ENCODE measurements at places on chromosomes 2 and 18.

DNA sequence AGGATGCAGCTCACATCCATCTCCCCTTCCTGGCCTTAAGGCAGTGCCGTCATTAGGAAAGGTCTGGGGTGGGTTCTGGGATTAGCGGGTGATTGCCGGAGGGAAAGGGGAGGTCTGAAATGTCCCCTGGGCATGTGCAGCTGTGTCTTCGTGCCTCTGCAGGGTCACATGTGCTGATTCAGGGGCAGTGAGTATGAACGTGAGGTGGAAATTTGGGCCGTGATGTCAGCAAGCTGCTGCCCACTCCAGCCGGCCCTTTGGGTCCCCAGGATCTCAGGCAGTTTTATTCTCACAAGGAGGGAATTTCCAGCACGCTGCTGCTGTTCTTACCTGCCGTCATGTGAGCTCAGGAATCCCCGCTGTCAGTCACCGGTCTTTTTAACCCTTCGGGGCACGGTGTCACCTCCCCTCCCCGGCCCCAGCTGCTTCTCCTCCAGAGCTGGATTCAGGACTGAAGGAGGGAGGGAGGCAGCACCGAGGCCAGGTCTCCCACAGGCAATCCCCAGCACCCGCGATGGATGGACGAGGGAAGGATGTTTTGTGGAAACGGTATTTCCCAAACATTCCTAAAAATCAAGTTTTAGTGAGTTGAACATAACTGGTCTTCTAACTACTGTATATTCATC, 23.5 kb downstream of the GPR35 start:
- DNase-seq = no peak

- DNase-seq = no peak
These were observed 14.4 kb upstream of the SP140L start for GRCh38 chr2:230312638-230313037.

DNA sequence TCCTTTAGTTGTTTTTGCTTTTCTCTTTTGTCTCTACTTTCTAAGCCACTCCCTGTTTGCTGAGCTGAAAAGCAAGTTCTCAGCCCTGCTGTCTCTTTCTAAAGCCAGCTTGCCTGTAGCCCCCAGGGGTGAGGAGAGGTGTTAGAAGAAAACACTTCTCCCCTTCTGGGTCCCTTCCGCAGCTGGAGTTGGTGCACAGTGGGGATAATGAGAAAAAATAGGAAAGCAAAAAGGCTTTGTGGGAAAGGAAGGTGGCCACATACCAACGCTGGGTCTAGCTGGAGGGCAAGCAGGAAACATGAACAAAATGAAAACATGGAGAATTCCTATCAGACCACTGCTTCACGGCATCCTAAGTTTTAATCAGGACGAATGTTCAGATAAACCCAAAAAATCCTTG, 15.5 kb upstream of the SLC20A1 start:
- no peak for DNase-seq

GRCh38 chr2:33927756-33928155, 328.7 kb upstream of the FAM98A start:
- DNase-seq = no peak

DNA sequence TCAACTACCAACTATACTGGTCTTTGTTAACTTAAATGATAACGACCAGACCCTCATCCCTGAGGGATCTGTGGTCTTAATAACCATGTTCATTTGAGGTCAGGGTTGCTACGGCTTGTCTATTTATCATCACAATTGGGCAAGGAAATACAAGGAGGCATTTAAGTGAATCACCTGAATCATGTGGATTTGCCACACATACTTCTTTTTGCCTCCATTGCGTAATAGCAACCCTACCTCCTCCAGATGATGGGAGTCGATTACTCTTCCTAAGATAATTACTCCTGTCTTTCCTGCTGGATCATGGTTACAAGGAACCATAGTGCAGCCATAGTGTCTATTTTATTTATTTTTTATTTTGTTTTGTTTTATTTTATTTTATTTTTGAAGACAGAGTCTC, 42.2 kb downstream of the TAF4B start:
- no peak for DNase-seq

GRCh38 chr18:21777814-21778213, 37.2 kb downstream of the MIB1 start:
- no peak for DNase-seq

DNA sequence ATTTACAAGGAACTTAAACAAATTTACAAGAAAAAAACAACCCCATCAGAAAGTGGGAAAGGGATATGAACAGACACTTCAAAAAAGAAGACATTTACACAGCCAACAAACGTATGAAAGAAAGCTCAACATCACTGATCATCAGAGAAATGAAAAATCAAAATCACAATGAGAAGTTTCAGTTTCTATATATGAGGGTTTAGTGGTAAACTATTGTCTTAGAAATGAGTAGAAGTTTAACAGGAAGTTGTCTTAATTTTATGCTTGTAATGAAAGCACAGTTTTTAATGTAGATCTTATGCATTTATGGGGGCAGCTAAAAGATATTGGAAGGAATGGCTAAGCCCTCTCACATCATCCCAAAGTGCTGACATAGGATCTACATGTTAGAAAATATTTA, 325.4 kb downstream of the ERBB4 start:
- DNase-seq = no peak

GRCh38 chr2:233387667-233388528, 33.6 kb downstream of the DGKD start:
- no peak for DNase-seq

DNA sequence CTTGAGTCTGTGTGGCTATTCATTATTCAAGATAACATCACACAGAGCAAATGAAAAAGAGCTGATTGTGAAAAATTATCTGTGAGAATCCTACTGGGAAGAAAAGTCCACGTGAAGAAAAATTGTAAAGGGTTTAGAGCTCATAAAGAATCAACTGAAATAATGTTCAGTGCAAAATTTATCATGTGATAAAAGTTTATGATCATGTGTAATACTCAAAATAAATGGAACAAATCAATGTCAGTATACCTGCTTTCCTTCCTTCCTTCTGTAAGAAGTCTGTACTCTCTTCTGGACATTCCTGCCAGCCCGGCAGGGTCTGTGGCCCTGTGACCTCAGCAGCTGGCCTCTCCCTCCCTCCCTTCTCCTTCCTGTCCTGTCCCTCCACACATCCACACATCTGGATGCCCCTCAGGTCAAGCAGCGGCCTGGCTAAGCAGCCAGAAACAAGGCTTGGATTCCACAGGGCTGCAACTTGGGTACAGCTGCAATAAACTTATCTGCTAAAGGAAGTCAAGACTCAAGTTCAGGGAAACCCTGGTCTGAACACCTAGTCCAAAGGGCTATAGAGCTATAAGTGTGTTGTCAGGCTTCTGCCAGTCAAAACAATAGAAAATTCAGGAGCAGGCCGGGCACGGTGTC, 172.1 kb downstream of the MREG start:
- no peak for DNase-seq

GRCh38 chr2:127197475-127198385, 22.4 kb downstream of the CYP27C1 start:
- DNase-seq = peak; percentile 54

DNA sequence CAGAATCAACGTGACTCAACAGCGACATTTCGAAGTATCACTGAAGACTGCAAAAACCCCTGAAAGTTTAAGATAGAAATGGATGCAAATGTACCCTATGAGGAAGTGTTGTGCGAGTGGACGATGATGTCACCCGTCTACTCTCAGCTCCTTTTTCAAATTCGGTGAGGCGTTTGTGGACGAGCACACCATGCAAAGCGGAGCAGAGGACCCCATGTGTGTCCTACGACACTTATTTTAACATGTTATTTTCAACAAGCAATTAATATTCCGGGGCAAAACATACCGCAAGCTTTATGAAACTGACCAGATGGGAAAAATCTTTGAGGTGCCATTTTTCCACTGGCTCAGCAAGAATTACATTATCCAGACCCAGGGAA, 2.0 kb downstream of the PXDN start:
- DNase-seq = no peak

DNA sequence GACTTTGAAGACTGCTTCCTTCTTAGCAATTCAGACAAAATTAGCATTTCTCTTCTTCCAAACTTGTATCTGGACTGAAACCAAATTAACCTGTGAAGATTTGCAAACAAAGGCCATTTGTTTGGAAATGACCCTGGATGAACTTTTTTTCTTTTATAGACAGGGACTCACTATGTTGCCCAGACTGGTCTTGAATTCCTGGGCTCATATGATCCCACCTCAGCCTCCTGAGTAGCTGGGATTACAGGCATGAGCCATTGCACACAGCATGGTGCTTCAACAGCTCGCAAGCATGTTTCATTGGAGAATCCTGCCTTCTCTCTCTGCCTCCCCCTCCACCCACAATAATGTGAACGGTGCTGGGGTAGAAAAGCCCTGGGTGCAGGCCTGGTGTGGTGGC, 170.2 kb downstream of the ARL4C start:
- no peak for DNase-seq

- peak; percentile 36 for DNase-seq
These were observed 163.0 kb upstream of the NOSTRIN start for GRCh38 chr2:168639441-168639898.

DNA sequence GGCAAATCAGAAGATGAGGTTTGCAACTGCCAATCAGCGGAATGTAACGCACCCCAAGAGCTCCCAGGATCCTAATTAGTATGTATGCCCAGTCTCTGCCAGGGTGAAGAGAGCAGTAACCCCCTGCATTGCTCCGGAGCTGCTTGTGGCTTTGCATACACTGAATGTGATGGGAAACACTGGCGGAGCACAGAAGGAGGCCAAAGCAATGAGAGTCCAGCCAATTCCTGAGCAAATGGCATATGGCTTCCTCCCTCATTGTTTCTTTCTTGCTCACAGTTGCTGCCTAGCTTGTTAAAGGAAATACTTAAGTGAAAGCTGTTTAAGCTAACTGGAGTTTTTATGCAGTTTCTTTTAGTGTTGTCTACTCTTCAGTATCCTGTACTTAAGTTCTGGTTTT, 343.5 kb upstream of the NT5C1B start:
- no peak for DNase-seq

DNA sequence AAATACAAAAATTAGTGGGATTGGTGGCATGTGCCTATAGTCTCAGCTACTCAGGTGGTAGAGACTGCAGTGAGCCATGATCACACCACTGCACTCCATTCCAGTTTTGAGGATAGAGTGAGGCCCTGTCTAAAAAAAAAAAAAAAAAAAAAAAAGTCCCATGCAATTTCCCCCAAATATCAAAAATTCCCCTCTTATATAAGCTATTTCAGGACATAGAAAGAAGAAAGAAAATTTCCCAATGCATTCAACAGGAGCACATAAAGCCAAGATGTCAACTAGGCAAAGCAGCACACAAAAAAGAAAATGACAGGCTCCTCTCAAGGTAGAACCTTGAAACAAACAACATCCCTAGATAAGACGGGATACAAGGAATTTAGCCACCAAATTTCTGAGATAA, 213.3 kb downstream of the TCF4 start:
- no peak for DNase-seq

DNA sequence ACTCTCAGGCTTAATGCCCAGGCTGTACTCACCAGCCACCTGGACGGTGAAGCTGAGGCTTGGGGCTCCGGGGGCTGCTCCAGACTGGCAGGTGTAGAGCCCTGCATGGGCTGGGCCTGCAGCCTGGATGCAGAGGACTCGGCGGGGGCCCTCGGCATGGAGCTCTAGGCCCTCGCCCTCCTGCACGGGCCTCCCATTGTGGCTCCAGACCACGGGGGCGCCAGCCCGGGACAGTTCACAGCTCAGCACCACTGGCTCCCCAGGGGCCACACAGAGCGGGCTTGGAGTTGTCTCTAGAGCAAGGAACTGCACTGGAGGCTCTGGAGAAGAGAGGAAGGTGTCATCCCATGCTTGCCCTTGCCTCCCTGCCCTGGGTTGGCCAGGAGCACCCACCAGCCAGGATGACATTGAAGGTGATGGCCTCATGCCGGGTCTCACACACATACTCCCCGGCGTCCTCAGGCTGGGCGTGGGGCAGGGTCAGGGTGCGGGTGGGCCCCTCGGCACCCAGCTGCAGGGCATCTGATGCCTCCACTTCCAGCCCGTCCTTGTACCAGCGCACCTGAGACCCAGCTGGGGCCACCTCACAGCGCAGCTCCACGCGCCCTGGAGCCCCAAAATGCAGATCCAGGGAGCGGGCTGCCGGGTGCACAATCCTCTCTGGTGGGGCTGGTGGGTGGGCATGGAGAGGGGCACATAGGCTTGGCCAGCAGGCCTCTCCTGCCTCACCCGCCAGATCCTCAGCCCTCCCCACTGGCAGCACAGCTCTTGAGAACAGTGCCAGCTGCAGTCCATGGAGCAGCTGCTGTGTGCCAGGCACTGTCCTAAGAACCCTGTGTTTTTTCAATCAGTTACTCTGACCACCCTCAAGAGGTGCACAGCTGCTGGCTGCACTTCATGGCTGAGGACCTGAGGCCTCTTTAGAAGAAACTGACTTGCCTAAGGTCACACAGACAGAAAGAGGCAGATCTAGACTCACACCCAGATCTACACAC, 13.3 kb downstream of the OBSL1 start:
- DNase-seq = no peak

DNA sequence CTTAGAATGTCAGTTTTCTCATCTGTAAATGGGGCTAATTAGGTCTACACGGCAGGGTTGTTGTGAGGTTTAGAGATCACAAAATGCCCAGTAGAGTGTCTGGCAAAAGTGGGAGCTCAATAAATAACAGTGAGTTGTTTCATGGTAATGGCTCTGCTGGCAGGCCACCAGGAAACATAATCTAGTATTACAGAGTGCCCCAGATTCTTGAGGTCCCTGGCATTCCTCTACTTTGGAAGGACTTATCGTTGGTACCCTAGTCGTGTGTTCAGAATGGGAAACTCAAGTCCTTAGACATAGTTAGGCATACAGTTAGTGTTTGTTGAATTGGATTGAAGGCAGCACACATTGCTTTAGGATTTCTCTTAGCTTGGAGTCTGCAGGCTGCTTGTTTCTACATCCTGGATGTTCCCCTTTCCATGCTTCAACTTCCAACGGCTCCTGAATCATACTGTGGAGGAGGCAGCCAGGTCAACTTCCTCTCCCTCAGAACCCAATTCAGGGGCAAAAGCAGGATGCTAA, 161.5 kb upstream of the FOSL2 start:
- peak; percentile 56 for DNase-seq

DNA sequence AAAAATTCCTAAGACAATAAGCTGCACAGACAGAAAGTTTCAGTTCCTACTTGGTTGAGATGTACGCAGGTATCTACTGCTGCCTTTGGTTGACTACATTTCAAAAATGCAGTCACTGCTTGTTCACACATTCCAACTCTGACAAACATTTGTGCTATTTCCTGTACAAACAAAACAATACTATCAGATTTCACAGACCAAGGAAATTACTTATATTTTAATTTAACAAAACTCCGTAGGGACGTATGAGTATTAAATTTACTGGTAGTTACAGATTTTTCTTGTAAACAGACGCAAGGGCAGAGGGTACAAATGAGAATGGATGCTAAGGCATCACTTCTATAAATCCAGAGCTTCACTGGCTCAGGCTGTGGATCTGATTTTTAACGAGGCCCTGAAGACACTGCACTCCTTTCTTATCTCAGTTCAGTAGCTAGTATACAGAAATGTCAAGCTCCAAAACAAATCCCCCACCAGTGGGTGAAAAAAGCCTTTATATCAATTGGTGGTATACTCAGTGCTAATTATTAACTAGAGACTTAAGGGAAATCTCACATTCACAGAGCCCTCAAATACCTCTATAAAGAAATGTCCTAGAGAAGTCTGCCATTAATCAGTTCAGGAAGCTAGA, 31.7 kb upstream of the TTC32 start:
- no peak for DNase-seq

Measured in inflammatory macrophage treated with lipopolysaccharide for 4 hours (primary cell).